Dermis lymphatic vessel endothelial cell (primary cell): ENCODE measurements at places on chromosomes 7 and 10. TPM values are rescaled to one million over a fixed set of nuclear protein-coding genes. Genes with fewer than 3 reads are reported as not detected.

AKR1C2 gene
- total RNA-seq: 65.3 and 146 TPM in 2 replicates

BLNK gene
- not detected in 2 replicates for total RNA-seq

DNAJC12 gene
- total RNA-seq: 1.3 and 1.5 TPM in 2 replicates

ERVW-1 gene
- not detected in 2 replicates for total RNA-seq

RPEL1 gene
- 0.09 and 0.11 TPM in 2 replicates for total RNA-seq

HOXA13 gene
- not detected in 2 replicates for total RNA-seq

ZNF736 gene
- total RNA-seq: 6.0 and 9.4 TPM in 2 replicates

BZW2 gene
- 66.1 and 105 TPM in 2 replicates for total RNA-seq

TLX1 gene
- total RNA-seq: not detected in 2 replicates

TAF3 gene
- total RNA-seq: 0.87 and 1.4 TPM in 2 replicates

SVOPL gene
- not detected in 2 replicates for total RNA-seq

TLL2 gene
- 0.09 and 0.11 TPM in 2 replicates for total RNA-seq

PRR15 gene
- total RNA-seq: under 0.01 and 0.09 TPM in 2 replicates

NANOS1 gene
- total RNA-seq: 0.43 and 0.54 TPM in 2 replicates

IGF2BP3 gene
- total RNA-seq: 1.7 and 2.1 TPM in 2 replicates

DIP2C gene
- total RNA-seq: 7.5 and 13.9 TPM in 2 replicates

RADIL gene
- total RNA-seq: 5.1 and 5.5 TPM in 2 replicates

SPDYE2B gene
- total RNA-seq: not detected in 2 replicates

NCF1 gene
- under 0.01 TPM in 1 of 2 replicates, not detected in the other for total RNA-seq

SLC26A3 gene
- total RNA-seq: not detected in 2 replicates

CC2D2B gene
- total RNA-seq: 0.17 and 0.33 TPM in 2 replicates

CADPS2 gene
- 70.1 and 82.9 TPM in 2 replicates for total RNA-seq

MARVELD1 gene
- 6.2 and 7.5 TPM in 2 replicates for total RNA-seq

VGF gene
- not detected in 2 replicates for total RNA-seq

TSPAN33 gene
- 0.11 TPM in 1 of 2 replicates, not detected in the other for total RNA-seq

PRKCQ gene
- 0.22 and 1.5 TPM in 2 replicates for total RNA-seq

STEAP4 gene
- total RNA-seq: not detected in 2 replicates

UCN3 gene
- total RNA-seq: not detected in 2 replicates

SPDYE3 gene
- not detected in 2 replicates for total RNA-seq

THSD7A gene
- total RNA-seq: 28.3 and 37.5 TPM in 2 replicates

PON1 gene
- total RNA-seq: not detected in 2 replicates

LIPN gene
- total RNA-seq: not detected in 2 replicates

LRRTM3 gene
- not detected in 2 replicates for total RNA-seq

PRLHR gene
- total RNA-seq: not detected in 2 replicates

POLR2J2 gene
- total RNA-seq: 1.6 and 2.6 TPM in 2 replicates

PTPN20 gene
- total RNA-seq: 0.11 TPM in 1 of 2 replicates, not detected in the other

CPA2 gene
- total RNA-seq: not detected in 2 replicates

POLL gene
- total RNA-seq: 6.1 and 7.2 TPM in 2 replicates

EPO gene
- not detected in 2 replicates for total RNA-seq

CRTAC1 gene
- total RNA-seq: 5.4 and 11.7 TPM in 2 replicates

EIF5AL1 gene
- 0.17 and 0.33 TPM in 2 replicates for total RNA-seq

RNF148 gene
- total RNA-seq: 0.98 and 1.3 TPM in 2 replicates

ENKUR gene
- 0.22 and 0.60 TPM in 2 replicates for total RNA-seq

CLEC2L gene
- total RNA-seq: not detected in 2 replicates

PSMC2 gene
- total RNA-seq: 139 and 190 TPM in 2 replicates

SPDYE16 gene
- 0.11 TPM in 1 of 2 replicates, not detected in the other for total RNA-seq

CREB5 gene
- total RNA-seq: 2.1 and 8.1 TPM in 2 replicates

FBXL13 gene
- total RNA-seq: 0.22 and 0.34 TPM in 2 replicates
